ENCODE measurements at places on chromosomes 1 and 21. TPM values are rescaled to one million over a fixed set of nuclear protein-coding genes. Genes with fewer than 3 reads are reported as not detected.

- no peak for ATAC-seq
Observed at GRCh38 chr1:223353939-223354338, 10.0 kb downstream of the SUSD4 start.

DNA sequence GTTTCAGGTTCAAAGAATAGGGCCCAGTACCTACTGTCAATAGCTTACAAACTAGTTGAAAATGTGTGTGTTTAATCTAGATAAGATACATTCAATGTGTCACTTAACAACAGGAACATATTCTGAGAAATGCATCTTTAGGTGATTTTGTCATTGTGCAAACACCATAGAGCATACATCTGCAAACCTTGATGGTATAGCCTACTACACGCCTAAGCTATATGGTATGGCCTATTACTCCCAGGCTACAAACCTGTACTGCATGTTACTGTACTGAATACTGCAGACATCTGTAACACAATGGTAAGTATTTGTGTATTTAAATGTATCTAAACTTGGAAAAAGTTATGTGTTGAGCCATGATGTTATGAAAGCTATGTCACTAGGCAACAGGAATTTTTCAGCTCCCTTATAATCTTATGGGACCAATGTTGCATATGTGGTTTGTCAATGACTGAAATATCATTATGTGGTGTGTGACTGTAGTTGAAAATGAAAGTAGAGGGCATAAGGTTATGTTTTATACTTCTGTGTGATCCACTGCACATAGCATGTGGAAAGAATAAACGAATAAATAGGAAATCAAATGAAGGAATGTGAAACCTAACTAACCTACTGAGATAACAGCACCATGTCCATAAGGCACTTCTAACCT lies 129.0 kb upstream of the CAMK1G start:
- ATAC-seq = no peak

OR2T2 gene
- total RNA-seq = 0.33 TPM

DNA sequence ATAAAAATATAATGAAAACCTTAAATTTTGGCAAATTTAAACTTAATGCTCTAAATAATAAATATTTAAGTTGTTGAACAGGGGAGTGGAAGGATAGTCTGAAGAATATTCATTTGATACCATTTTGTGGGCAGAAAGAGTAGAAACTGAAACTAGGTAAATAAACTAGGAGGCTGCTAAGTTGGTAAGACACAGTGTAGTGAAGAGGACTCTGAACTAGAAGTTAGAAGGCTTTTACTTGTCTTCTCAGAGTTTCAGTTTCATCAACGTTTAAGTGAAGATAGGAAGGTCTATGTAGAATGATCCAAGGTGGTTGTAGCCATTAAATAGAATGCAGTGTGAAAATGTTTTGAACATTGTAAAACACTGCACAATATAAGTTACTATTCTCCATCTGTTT lies 516.9 kb downstream of the AMY1C start:
- ATAC-seq = no peak

- no peak for ATAC-seq
Observed at GRCh38 chr1:241308011-241308410, 49.0 kb downstream of the RGS7 start.

PRAMEF11 gene
- not detected for total RNA-seq

GRCh38 chr1:198173832-198174231 lies 17.0 kb downstream of the NEK7 start:
- no peak for ATAC-seq

SAMD13 gene
- 18.2 TPM for total RNA-seq

- ATAC-seq = peak; percentile 69
Observed at GRCh38 chr1:12279728-12280464, 50.1 kb downstream of the VPS13D start.

DNA sequence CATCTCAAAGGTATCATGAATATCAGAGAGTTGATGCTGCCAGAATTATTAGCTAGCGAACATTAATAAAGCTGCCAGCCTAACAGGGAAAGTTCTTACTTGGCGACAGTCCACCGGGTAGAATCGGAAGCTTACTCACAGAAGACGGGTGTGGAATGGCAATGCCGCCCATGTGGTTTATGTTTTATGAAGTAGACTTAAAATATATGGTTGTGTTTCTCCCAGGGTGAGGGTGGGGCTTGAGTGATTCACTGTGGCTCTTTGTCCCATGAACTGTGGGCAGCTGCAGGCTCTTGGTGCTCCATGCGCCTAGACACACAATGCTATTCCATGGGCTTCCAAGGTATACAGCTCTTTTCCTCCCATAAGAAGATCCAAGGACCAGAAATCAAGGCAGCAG lies 162.7 kb downstream of the PIGK start:
- ATAC-seq = no peak

- no peak for ATAC-seq
Observed at GRCh38 chr1:214341459-214341858, 60.5 kb downstream of the SMYD2 start.

AMY1B gene
- total RNA-seq = not detected

FCAMR gene
- 0.56 TPM for total RNA-seq

FAM72C gene
- 0.14 TPM for total RNA-seq

NPPB gene
- total RNA-seq = 10.5 TPM

All from motor neuron (in vitro differentiated cells).